Mucosa of descending colon (tissue), 3 donors: ENCODE measurements at places on chromosomes 4 and X.

GRCh38 chr4:24197955-24198354, 308.1 kb upstream of the PPARGC1A start:
- DNase-seq, result no peak

GRCh38 chr4:47667552-47667951, 170.3 kb downstream of the CORIN start:
- no peak for DNase-seq

DNA sequence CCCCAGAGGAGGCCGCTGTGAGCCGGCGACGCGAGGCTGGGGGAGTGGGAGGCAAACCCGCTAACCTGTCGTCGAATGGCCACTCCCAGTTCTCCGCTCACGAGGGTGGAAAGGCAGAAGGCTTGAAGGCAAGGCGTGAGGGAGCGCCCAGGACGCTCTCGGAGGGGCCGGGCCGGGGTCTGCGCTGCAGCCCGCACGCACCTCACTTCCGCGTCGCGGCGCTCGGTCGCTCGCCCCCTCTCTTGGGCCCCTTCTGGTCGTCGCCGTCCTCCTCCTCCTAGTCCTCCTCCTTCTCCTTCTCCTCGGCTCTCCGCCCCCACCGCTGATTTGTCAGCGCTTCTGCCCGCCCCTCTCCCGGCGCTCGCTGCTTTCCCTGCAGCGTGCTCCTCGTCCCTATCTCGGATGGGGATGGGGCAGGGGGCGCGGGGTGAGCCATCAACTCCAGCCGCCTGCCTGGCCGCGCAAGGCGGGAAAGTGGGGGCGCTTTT, at the start of gene SNCA:
Gene SNCA (minus strand): TSS at position 265 of the 488 bp plus-strand sequence. CDS start 1,494 bp downstream, outside the sequence.
- DNase-seq, result peak; percentile 54

DNA sequence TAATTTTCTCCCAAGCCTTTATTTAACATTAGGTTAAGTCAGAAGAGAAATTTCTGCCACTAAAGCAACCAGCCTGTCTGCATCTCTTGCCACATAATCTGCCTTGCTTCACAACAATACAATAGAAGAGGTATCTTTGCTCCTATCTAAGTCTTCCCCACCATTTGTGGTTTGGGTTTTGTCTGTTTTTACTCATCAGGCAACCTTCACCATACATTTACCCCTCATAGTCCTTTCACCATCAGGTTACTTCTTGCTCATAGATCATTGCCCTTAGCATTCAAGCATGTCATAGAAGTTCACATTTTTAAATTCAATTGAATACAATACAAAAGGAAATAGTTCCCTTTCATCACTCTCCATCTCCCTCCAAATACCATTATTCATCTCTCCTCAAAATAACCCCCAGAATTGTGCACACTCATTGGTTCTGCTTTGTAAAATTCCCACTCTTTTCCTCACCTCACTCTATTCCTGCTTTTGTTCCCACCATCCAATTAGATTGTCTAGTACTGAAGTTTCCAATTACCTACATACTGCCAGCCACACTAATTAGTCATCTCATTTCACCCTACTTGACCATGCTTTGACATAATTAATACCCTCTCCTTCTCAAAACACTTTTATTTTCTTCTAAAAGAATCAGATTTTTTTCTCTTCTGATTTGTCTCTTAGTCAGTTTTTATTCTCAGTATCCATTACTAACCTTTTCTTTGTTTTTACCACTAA, 1957.0 kb upstream of the AGA start:
- DNase-seq, result no peak

GRCh38 chr4:168769416-168769815, 240.6 kb downstream of the CBR4 start:
- DNase-seq, result no peak

DNA sequence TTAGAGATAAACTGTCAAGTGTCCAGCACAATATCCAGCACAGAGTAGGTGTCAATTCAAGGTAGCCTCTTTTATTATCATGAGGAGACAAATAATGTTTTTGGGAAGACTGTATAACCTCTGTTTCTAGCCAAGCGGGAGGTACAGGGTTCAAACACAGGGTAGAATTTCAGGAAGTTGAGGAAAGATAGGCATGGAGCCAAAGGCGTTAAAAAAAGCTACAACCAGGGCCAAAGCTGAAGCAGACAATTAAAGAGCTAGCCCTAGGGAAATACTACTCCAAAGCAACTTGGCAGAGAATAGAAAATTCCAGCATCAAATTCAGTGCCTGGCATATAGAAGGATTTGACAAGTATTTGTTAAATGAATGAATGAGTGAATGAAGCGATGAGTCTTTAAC, 40.0 kb upstream of the CASK start:
- no peak for DNase-seq

GRCh38 chr4:118683513-118683912, 1.7 kb upstream of the METTL14 start:
- no peak for DNase-seq

DNA sequence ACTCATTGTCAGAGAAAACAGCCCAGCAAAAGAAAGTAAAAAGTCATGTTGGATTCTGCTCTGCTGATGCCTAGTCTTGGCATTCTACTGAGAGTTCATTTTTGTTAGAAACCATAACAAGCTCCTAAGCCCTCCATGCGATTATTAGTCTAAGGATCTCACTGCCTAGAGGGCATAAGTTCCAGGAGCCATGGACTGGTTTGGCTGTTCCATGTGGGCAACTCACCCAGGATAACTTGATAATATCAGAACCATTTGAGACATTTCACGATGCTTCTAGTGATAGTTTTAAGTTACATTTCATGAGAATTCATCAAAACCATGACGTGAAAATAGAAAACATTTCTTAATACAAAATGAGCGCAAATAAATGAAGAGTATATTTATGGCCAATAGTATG, 376.8 kb upstream of the GALNT7 start:
- no peak for DNase-seq

GRCh38 chrX:118973389-118974087, 880 bp upstream of the LONRF3 start:
- DNase-seq, result peak; percentile 37

GRCh38 chr4:153110739-153111138, 93.5 kb upstream of the TRIM2 start:
- DNase-seq, result no peak

GRCh38 chrX:35826503-35826902, 28.4 kb downstream of the MAGEB16 start:
- DNase-seq, result no peak

- no peak for DNase-seq
Observed at GRCh38 chr4:187179086-187180058, 455.7 kb upstream of the FAT1 start.

DNA sequence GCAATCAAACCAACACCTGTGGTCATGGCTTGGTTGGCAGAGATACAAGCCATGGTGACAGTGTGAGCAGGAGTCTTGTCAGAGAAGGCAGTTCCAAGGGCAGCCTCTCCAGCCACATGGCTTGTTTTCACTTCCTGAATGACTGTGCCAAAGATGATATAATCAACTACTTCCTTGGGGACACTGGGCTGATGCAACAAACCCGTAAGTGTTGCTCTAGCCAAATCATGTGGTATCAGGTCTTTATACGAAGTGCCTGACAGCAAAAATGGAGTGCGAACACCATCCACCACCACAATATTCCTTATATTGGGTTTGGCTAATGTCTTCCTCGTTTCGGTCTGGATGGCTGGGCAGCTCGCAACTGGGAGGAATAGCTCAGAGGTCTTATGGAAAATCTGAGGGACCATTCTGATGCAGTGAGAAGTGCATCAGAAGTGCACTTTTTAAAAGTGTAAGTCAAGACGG, 922.0 kb downstream of the NLGN4X start:
- no peak for DNase-seq

DNA sequence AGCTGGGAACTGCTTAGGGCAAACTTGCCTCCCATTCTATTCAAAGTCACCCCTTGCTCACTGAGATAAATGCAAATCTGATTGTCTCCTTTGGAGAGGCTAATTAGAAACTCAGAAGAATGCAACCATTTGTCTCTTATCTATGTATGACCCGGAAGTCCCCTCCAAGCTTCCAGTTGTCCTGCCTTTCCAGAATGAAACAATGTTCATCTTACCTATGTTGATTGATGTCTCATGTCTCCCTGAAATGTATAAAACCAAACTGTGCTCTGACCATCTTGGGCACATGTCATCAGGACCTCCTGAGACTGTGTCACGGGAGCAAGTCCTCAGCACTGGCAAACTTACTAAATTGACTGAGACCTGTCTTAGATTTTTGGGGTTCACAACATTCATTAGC, 37.1 kb upstream of the TMPRSS11E start:
- DNase-seq, result no peak

DNA sequence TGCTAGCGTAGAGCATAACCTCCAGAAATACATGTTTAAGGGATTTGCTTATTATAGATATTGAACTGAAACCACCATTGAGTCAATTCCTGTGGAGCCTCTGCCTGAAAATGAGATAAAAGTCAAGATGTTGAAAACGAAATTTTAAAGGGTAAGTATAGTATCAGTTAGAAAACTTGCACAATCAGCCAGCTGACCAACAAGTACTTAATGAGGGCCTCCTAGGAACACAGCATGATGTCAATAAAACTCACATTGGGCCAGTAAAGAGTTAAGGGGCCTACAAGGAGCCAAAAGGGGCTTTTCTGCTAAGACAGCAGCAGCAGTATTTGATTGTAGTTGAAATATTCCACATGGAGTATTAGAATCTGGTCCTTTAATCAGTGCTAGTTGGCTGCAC, 314.1 kb upstream of the PPARGC1A start:
- no peak for DNase-seq
